ENCODE measurements at places on chromosomes 2 and 18.

DNA sequence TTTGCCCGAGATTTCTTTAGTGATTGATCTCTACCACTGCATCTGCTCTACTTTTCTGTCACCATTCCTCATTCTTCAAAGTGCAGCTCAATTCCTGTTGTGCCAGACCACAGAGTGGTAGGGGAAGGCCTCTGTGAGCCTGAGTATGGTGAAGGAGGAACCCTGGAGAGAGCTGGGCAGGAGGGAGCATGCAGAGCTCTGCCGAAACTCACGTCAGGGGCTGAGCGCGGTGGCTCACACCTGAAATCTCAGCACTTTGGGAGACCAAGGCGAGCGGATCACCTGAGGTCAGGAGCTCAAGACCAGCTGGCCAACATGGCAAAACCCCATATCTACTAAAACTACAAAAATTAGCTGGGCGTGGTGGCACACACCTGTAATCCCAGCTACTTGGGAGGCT lies 54.1 kb downstream of the PKP4 start:
- DNase-seq = no peak

- DNase-seq = no peak
Observed at GRCh38 chr18:45920367-45920766, 46.8 kb downstream of the EPG5 start.

DNA sequence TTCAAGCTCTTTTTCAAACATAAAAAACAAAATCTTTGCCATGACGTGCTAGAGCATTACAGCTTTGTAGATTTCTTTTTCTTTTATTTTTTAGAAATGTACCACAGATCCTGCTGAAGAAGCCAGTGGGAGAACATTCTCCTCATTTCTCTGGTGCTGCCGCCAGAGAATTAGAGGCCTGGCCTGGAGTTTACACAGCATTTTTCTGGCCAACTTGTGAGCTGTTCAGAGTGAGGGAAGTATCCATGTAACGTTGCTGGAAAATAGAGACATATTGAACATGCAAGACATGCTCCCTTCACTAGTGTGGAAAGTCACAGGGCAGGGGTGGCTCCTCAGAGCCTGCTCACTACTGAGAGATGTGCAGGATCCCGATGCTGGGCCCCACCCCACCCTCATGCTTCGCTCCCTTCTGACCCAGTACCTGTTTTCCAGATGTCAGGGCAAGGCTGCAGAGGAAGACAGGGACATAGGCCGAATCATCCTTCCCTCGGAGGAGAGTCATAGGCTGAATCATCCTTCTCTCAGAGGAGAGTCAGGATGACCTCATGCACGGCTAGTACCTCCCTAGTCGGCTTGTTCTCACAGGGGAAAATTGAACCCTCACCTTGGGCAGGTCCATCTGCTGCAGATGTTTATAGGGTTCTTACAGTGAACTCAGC lies 298.5 kb downstream of the INSIG2 start:
- no peak for DNase-seq

DNA sequence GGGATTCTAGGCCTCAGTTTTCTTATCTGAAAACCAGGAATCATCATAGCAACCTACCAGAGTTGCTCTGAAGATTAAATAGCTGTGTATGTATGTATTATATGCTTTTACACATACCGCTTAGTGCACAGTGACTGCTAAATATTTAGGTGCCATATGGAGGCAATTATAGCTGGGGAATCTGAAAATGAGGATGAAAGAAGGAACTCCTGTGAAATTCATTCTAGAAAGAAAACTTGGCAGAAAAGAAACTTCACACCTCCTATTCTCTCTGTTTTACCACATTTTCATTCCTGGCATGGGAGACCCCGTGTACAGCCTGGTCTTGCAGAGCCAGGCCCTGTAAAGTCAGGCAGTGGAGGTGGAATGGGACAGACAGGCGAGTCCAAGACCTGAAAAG lies 862.4 kb downstream of the CNTNAP5 start:
- DNase-seq = no peak

DNA sequence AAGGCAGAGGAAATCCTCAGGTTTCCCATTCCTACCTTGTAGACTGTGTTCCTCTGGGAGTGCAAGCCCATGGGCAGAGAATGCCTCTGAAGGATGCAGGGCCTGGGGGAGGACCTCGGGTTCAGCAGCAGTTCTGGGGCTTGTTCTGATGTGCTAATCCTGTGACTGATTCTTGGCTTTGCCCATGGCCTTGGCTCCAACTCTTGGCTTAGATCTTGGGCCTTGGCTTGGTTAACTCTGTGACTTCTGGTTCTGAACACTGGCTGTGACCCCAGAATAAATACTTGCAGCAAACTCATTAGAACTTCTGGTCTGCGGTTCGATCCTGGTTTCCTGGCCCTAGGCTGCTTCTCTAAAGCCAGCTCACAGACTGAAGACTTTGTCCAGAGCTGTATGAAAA lies 366.9 kb upstream of the ZEB2 start:
- no peak for DNase-seq

GRCh38 chr2:16257322-16258028 lies 317.1 kb downstream of the MYCN start:
- DNase-seq = no peak

GRCh38 chr2:1730015-1730927 lies 14.0 kb downstream of the PXDN start:
- DNase-seq = no peak

DNA sequence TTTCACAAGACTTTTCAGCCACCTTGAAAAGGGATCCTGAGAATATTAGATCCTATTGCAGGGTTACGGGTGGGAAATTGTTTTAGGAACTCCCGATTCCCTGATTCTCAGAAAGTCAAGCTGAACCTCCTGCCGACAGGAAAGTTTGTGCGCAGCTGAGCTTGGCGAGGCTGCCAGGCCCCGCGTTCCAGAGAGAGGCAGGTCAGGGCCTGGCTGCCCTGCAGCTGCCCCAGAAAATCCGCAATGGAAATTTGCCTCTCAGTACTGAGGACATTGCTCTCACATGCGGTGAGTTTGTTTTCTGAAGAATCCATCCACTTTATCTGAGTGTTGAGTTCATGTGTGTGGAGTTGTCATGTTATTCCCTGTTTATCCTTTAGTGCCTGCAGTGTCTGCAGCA lies 144.2 kb downstream of the RTP5 start:
- no peak for DNase-seq

- DNase-seq = no peak
Observed at GRCh38 chr2:70201831-70202230, 11.0 kb upstream of the C2orf42 start.

GRCh38 chr2:102391565-102391964 lies 31.4 kb upstream of the IL18RAP start:
- DNase-seq = no peak

DNA sequence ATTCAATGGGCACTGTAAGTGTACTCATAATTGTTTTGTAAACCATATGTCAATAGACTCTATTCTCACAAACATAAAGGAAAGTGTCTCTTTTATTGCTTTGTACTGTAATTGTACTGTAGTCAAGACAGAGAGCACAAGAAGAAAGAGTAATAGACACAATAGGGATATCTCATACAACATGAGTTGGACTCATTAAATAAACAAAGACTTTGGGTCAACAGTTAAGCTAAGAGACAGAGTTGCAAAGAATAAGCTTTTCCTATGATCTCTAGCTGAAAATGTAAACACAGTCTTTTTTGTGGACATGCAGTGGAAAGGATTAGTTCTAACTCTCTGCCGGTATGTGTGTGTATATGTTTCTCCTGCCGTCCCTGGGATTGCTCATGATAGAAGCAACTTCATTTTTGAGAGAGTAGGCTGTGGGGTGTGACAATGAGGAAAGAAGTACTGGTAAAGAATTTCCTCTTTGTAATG lies 13.9 kb upstream of the KYNU start:
- DNase-seq = no peak

Measured in cerebellar nuclear complex (tissue), 1 donor.